ENCODE measurements at places on chromosomes 12 and 14. TPM values are rescaled to one million over a fixed set of nuclear protein-coding genes. Genes with fewer than 3 reads are reported as not detected.

FOXG1 gene
- 0.10 TPM for total RNA-seq

KRT5 gene
- total RNA-seq = 0.49 TPM

SYCP3 gene
- total RNA-seq = not detected

CMA1 gene
- not detected for total RNA-seq

WSCD2 gene
- not detected for total RNA-seq
